Retina (tissue), 1 donor: ENCODE measurements at places on chromosomes 13 and 19.
A peak's percentile ranks its signal among the peaks of the same experiment; 100 is the strongest.

DNA sequence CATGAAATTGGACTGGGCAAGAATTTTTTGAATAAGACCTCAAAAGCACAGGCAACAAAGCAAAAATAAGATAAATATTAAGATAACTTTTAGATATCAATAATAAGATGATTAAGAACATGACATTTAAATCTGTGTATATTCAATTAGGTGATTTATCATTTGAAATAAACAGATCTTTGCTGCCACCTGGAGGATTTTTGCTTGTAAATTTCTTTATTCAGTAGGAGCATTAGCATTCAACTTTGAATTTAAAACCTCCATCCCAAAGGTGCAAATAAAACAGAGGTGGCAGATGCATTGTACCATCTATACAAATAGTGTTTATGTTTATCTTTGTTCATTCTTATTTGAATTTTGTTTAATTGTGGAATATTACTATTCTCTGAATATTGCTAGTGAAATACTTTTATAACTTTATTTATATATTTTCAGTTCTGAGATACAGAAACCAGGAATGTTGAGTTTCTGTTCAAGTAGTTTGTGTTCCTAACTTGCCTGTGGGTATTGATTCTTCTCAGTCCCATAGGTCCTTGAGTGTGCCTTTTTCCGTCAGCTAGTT lies 20.9 kb downstream of the COG6 start:
- DNase-seq, result no peak

DNA sequence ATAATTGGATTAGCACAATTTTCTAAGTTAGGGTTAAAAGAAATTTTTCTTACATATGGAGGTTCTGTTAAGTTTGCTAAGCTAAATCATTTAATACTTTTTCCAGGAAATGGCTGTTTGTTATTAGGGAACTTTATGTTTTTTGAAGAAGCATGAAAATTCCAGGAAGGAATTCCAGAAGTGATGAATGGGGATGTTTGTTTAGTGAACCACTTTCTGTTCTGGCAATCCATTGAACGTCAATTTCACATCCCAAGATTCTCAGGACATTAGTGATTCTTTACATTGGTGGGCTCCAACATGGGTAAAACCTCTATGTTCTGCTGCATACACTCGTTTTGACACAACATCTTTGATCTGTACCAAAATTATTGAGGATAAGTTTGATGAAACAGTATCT lies 534.4 kb downstream of the IRS2 start:
- no peak for DNase-seq

GRCh38 chr19:47573071-47574026 lies at the start of gene ZNF541:
Gene ZNF541, minus strand, starts transcription at chr19:47573148. Its CDS starts 17,292 bp downstream, at chr19:47555856.
- peak; percentile 75 for DNase-seq

DNA sequence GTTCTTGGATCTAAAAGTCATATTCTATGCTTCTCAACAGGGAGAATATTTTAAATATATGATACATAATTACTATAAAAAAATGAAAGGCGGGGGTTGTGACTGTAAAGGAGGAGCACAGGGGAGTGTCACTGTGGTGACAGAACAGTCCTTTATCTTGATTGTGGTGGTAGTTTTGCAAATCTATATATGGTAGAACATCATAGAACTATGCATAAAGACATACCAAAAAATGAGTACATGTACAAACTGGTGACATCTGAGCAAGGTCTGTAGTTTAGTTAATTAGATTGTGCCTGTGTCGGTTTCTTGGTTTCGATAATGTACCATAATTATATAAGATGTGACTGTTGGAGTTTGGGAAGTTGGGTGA lies 38.7 kb upstream of the GARRE1 start:
- no peak for DNase-seq

DNA sequence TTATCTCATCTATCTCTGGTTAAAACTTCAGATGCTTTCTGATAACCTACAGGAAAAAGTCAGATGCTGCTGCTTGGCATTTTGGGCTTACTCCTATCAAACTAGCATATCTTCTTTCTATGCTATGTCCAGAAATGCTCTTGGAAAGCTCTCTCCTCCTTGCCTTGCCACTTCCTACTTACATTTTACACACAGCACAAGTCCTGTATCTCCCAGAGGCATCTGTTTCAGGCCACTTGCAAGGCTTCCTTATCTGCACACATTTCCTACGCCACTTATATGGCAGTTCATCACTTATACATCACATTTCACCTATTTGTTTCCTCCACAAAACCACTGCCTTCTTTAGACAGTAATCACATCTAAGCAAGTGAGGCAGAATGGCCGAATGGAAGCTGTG lies 220.3 kb downstream of the DNAJC15 start:
- DNase-seq, result no peak

DNA sequence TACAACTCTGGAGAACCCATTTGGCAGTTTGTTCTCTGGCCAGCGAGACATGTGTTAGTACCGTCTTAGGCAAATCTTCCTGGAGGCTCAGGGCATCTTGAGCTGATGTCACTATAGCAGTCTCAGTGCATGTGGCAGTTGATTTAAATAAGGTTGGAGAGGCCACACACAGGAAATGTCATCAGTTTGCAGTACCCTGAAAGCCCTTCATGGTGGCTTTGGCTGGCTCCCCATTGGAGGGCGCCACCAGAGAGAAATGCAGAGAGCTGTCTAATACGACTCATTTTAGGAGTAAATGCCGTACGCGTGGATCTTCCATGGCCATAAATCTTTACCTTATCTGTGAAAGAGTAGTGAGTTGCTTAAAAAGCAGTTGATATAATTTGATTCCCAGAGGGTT lies 163.1 kb downstream of the STK24 start:
- no peak for DNase-seq

DNA sequence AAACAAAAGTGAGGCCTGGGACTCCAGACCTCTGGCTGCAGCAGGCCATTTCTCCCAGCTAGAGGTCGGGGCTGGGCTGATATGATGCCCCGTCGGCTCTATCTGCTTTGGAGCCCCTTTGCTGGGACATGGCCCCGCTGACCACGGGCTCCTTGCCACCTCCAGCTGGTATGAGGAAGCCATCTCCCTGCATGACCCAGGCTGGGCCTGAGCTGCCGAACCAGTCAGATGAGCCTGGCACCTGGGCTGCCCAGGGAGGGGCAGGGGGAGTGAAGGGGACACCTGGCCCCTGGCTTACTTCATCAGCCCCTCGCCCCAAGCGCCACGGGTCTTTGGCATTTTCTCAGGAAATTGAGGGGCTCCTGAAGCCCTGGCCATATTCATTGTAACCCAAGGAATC lies 7.8 kb downstream of the ZSWIM4 start:
- no peak for DNase-seq

- DNase-seq, result no peak
Measured at GRCh38 chr13:67023130-67023876, 206.8 kb downstream of the PCDH9 start.

DNA sequence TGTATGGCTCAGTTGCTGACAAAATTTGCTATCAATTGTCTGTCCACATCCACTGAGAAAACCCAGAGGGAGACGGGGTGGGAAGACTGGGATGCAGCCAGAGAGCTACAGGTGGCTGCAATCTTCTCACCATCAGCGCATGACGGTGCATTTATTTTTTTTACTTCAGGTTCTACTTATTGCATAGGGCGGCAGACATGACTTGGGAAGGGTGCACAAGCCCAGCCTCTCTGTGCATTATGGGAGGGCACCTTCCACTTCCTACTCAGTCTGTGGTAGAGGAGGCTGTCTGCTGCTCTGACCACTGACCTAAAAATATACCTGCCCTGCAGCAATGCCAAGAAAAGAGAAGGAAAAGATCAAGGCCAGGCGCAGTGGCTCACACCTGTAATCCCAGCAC lies 73.1 kb downstream of the ABCC4 start:
- no peak for DNase-seq

DNA sequence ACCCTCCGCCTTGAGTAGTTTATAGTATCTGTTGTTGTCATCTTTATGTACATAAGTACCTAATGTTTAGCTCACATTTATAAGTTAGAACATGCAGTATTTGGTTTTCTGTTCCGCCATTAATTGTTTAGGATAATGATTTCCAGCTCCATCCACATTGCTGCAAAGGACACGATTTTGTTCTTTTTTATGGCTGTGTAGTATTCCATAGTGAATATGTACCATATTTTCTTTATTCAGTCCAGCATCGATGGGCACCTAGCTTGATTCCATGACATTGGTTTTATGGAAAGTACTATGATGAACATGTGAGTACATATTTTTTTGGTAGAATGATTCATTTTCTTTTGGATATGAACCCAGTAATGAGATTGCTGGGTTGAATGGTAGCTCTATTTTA lies 174.4 kb upstream of the SPRY2 start:
- no peak for DNase-seq

DNA sequence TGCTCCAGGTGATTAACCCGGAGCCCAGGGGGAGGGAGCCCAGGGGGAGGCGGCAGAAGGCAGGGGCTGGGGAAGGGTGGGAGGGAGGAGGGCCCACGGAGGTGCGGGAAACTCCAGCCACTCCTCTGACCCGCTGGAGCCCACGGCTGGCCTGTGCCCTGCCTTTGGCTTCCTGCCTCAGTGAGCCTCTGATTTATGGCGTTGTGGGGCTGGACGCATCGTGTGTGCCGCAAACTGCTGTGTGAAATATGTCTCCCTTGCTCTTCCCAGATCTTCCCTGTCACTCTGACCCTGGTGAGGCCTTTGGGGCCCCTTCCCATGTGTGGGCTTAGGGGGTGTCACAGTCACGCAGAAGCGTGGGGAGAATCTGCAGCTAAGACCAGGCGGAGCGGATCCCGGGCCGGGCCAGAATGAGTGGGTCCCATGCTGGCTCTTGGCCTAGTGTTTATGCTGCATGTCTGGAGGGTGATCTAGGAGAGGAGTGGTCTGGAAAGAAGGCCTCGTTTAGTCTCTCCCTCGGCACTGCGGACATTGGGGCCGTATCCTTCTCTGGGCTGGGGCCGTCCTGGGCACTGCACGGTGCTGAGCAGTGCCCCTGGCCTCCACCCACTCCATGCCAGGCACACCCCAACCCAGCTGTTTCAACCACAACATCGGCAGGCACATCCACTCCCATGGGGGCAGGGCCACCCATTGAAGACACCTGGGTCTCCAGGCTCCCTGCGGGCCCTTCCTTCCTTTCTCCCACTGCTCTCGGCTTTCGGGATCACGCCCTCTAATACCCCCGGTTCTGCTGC lies 123.0 kb downstream of the KDM4B start:
- no peak for DNase-seq

DNA sequence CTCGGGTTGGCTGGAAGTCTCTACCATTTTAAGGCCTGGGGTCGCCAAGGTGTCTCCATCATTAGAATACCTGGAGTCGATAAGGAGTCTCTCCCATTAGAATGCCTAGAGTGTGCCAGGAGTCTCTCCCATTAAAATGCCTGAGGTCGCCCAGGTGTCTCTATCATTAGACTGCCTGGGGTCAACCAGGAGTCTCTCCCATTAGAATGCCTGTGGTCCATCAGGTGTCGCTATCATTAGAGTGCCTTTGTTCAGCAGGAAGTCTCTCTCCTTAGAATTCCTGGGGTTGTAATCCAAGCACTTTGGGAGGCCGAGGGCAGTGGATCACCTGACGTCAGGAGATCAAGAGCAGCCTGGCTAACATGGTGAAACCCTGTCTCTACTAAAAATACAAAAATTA lies 1533.0 kb downstream of the UQCRFS1 start:
- no peak for DNase-seq

- no peak for DNase-seq
Measured at GRCh38 chr19:7492558-7492957, 3.7 kb upstream of the PEX11G start.

- no peak for DNase-seq
Measured at GRCh38 chr19:5978606-5979552, 939 bp upstream of the RANBP3 start.

- DNase-seq, result no peak
Measured at GRCh38 chr19:16142032-16142580, 1.4 kb upstream of the HSH2D start.

- peak; percentile 28 for DNase-seq
Measured at GRCh38 chr13:52001120-52001731, 10.0 kb downstream of the ATP7B start.

- no peak for DNase-seq
Measured at GRCh38 chr19:36837176-36837905, 846 bp downstream of the ZNF790 start.

DNA sequence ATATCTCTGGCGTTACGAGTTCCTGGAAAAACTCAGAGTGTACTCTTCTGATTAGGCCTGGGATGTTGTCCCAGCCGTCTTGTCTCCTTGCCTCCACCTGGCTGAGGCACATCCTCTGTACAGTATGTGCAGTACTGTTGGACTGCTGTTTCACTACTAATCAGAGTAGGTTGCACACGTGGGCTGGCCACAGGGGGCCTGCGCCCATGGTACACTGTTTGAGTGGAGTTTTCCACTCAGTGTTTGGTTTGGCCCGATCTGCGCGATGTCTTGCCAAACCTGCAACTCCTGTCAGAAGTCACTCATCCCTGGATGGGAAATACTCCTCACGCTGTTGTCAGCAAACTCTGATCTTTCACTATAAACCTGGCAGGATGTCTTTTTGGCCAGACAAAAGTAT lies 189.6 kb upstream of the CSNK1A1L start:
- DNase-seq, result no peak

GRCh38 chr19:41076286-41076685 lies 12.0 kb upstream of the CYP2A13 start:
- DNase-seq, result no peak

DNA sequence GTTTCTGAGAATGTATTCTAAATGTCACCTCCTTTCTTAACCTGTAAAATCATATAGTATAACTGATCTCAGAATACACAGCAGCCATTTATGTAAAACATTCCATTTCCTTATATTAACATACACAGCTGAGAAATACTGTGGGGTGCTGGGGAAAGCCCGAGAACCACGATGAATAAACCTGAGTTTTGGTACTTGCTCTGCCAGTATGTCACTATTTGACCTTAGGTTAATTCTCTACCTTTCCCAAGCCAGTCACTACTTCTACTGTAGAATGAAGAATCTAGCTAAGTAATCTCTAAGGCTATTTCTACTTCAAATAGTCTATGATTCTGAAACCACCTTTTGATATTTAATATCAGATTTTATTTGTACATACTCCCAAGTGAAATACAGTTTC lies 173.7 kb downstream of the TBC1D4 start:
- DNase-seq, result no peak

DNA sequence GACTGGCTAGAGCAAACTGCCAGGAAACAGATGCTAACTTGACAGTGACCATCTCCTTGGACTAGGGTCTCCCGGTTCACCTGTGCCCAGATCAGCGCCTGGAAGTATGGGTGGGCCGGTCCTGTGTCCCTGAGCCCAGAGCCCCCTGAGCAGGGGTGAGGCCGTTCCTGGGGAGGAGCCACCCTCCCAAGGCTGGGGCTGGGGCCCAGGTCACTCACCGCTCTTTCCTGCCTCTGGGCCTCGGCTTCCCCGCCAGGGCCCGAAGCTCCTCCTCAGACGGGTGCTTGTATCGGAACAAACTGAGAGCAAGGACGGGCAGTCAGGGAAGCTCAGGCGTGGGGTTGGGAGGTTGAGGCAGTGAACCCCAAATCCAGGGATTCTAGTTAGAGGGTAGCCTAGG lies 5.4 kb downstream of the TMEM161A start:
- DNase-seq, result no peak

- DNase-seq, result no peak
Measured at GRCh38 chr13:95781016-95781415, 104.1 kb downstream of the DNAJC3 start.

DNA sequence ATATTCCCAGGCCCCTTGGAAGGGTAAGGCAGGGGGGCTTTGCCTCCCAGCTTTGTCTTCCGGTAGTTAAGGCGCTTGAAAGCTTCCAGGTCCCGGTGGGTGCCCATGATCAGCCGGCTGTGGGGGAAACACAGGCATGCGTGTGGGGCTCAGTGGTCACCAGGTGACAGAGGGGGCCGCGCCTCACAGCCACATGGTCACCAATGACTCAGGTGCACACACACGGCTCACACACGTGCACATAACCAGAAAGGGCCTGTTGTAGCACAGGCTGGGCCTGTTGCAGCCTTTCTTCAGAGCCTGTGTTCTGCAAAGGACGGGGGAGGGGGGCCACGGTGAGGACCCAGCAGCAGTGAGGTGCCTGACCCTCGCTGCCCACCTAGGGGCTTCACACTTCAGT lies 5.9 kb downstream of the NANOS3 start:
- DNase-seq, result no peak
